Inflammatory macrophage (primary cell): ENCODE measurements at places on chromosomes 12 and 14.

- no peak for DNase-seq
Observed at GRCh38 chr12:75505706-75506312, 5.6 kb downstream of the KRR1 start.

DNA sequence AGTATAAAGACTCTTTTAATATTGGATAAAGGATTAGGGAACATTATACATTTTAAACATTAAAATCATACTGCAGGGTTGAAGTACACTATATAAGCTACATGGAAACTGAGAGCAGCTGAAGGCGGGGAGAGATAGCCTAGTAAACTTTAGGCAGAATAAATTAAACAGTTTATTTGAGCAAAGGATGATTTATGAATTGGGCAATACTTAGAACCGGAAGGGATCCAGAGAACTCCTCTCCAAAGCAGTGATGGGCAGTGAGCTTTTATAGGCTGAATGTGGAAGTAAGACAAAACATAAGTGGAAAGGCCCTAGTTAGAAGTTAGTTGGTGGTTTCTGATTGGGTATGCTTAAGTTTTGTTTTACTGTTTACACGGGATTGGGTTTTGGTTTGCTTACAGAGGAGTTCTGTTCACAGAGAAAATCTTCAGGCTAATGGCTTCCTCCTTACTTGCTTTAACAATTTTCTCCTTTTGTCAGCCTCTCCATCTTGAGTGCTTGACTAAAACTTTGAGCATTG is 18.9 kb downstream of the LEMD3 start:
- no peak for DNase-seq

- no peak for DNase-seq
Observed at GRCh38 chr14:65106316-65106715, 4.0 kb upstream of the MAX start.

DNA sequence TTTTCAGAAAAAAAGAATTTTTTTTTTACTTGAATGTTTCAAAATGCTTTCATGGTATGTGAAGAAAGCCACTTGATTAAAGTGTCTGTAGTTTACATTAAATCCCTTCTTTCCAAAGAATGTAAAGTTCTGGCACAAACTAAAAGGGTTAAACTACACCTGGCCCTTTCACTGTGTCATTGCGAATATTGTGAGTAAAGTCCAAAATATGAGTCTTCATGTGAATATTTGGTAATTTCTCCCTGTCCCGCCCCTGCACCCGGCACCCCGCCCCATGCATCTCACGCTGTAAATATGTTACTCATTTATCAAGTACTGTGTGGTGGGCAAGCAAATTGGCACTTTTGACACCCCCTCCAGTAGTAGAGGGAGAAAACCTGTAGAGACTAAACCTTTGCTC is 274.7 kb downstream of the TTC6 start:
- no peak for DNase-seq

DNA sequence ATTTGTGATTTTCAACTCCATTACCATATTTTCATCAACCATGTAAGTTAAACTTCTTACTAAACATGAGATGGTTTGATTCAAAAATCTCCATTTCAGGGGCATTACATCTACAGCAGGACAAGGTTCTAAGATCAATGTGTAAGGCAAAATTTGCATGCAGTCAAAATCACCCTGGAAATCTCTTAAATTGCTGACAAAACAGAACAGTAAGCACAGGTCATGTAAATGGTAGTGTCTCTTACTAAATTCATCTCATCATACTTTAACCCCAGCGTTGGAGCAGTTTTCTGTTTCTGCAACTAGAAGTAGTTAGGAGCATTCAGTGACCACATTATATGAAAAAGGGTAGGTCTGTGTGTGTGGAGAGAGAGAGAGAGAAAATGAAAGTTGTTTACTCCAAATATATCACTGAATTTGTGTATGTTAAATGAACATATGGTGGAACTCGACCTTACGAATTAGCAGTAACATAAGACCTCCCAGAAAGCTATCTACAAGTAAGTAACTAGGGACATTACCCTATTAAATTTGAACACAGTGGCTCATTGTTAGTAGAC is 227.5 kb downstream of the SSPN start:
- no peak for DNase-seq

- DNase-seq: peak; percentile 93
Observed at GRCh38 chr14:88045705-88046104, 40.8 kb downstream of the GPR65 start.

DNA sequence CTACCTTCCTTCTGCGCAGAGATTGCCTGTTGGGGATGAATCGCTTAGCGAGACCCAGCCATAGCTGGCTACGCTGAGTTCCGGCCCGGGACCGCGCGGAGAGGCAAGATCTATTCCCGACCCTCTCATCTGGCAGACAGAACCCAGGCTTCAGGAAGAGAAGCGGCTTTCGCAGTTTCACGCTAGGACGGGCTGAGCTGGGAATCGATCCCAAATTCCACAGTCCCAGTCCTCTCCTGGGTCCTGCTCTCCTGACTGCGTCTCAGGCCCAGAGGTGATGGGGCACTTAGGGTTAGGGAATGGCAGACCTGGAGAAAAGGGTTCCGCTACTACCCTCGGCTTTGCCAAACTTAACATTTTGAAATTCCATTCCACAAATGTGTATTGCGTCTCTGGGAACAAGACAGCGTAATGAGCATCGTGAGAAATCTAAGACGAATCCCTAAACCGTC is 2.8 kb downstream of the PTPN21 start:
- no peak for DNase-seq

DNA sequence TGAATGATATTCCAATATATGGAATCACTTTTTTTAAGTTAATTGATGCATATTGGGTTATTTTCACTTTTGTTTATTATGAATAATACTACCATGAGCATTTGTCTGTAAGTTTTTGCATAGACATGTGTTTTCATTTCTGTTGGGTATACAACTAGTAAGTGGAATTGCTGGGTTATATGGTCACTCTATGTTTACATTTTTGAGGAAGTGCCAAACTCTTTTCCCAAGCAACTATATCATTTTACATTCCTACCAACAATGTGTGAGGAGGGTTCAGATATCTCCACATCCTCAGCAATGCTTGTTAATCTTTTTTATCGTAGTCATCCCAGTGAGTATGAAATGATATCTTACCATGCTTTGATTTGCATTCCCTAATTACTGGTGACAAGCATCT is 64.0 kb downstream of the MON2 start:
- DNase-seq: no peak

- DNase-seq: no peak
Observed at GRCh38 chr12:52582486-52582885, 8.8 kb upstream of the KRT74 start.

DNA sequence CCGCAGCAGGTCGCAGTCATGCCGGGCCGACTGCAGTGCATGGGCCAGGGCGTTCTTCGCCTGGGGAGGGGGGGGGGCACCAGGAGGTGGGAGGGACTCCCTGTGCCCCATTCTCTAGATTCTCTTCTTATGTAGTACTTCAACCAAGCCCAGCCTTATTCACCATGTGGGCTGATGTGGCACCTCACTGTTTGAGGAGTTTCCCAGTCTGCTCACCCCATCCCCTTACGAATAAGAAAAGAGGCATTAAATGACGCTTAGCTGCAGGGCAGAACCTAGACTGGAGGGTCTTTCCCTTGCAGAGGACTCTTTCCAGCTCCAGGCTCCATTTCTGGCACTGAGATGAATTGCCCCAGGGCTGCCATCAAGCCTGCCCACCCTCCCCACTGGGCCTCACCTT is 12.2 kb downstream of the CMTM5 start:
- no peak for DNase-seq

GRCh38 chr12:3759878-3760277 is 7.0 kb upstream of the CRACR2A start:
- DNase-seq: peak; percentile 5

DNA sequence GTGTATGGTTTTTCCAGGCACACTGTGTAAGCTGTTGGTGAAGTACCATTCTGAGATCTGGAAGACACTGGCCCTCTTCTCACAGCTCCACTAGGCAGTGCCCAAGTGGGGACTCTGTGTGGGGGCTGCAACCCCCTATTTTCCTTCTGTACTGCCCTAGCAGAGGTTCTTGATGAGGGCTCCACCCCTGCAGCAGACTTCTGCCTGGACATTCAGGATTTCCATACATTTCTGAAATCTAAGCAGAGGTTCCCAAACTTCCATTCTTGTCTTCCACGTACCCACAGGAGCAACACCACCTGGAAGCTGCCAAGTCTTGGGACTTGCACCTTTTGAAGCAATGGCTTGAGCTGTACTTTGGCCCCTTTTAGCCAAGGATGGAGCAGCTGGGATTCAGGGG is 85.2 kb upstream of the PRMT8 start:
- no peak for DNase-seq

DNA sequence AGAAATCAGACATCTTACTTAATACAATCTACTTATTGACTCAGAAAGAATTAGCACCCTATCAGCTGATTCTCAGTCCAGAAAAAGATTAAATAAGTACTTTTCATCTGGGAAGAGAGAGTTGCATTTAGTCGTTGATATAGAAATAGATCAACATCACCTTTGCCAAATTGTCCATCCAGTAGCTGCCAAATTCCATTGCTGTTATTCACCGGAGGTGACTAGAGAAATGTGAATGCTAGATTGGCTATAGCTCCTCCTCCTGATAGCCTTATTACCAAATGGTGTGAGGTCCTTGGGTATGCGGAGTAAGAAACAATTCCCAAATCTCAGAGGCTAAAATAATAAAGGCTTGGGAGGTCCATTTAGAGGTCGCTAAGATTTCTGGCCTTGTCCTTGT is 723.3 kb upstream of the FLRT2 start:
- no peak for DNase-seq

- DNase-seq: peak; percentile 25
Observed at GRCh38 chr14:69475194-69475818, 9.2 kb upstream of the PLEKHD1 start.

GRCh38 chr12:123231931-123232330 is 1.0 kb downstream of the MPHOSPH9 start:
- DNase-seq: no peak

DNA sequence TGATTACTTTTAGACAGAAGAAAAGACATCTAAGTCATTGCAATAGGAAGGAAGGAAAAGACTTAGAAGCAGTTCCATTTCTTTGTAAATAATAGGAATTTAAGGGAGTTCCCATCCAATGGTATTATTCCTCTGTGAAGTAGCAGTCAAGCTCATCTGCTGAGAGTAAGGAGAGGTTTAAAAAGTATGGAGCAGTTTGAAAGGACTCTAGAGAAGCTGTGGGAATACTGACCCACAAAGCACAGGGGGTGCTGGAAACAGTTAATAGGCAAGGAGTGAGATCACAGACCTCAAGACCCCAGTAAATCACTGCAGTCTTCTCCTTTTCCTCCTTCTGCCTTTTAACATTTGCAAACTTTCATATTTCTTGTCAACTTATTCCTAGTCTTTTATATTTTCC is 428.5 kb downstream of the ADAMTS20 start:
- no peak for DNase-seq

GRCh38 chr14:73623504-73624054 is 11.3 kb downstream of the ACOT6 start:
- peak; percentile 48 for DNase-seq

GRCh38 chr12:55983232-55983842 is 9.5 kb downstream of the RAB5B start:
- DNase-seq: peak; percentile 28

GRCh38 chr14:30045720-30046119 is 118.1 kb upstream of the PRKD1 start:
- DNase-seq: no peak

DNA sequence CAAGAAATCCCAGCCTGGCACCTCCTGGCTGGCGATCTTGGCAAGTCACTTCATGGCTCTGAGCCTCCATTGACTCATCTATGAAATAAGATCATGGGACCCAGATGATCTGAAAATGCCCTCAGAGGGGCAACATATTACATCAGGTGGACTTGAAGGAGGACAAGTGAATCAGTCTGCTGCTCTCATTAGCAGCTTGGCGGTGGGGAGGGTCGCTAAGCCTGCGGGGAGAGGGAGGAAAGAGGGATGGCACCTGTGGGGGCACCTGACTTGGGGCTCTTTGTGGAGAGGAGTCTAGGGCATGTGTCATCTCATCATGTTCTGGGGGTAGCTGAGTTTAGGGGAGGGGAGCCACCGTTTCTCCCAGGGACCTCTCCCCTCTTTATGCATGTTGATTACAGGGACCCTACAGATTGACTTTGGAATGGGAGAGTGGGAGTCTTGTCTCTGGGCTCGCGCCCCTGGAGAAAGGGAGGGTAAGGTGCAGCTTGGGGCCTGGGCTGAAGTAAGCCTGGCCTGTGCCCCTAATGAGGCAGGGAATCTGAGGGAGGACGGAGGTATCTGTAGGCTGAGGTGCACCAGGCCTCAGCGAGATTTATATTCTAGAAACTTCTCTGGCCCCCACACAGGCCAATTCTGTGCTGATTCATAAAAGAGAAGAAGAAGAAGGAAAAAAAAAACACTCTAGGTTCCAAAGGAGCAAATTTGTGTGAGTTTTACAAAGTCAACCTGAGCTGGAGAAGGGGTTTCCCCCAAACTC is 29.3 kb upstream of the BATF start:
- no peak for DNase-seq
